ENCODE measurements at places on chromosomes 16 and 17.

- DNase-seq, result no peak
Observed at GRCh38 chr17:78252111-78252634, 20.7 kb downstream of the TMEM235 start.

DNA sequence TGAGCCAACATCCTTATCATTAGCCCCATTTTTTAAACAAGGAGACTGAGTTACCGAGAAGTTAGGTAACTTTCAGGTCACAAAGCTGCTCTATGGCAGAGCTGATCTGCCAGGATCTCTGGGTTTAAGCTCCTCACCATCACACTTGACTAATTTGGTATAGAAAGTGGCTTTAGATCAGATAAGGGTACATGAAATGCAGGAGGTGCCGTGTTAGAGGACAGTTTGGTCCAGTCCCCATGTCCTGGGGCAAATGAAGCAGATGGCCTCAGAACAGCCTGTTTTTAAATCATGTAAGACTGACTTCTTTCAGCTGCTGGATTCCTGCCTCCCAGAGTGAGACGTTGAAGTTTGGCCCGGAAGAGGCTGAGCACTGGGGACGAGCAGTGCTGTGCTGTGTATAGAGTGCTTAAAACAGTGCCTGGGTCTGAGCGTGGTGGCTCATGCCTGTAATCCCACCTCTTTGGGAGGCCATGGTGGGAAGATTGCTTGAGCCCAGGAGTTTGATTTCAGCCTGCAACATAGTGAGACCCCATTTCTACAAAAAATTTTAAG lies 187.0 kb upstream of the CACNG3 start:
- DNase-seq, result no peak

- peak; percentile 89 for DNase-seq
Observed at GRCh38 chr17:75326226-75326848, 37.1 kb upstream of the SLC25A19 start.

GRCh38 chr17:77444628-77444983 lies 303.8 kb downstream of the SEC14L1 start:
- DNase-seq, result no peak

DNA sequence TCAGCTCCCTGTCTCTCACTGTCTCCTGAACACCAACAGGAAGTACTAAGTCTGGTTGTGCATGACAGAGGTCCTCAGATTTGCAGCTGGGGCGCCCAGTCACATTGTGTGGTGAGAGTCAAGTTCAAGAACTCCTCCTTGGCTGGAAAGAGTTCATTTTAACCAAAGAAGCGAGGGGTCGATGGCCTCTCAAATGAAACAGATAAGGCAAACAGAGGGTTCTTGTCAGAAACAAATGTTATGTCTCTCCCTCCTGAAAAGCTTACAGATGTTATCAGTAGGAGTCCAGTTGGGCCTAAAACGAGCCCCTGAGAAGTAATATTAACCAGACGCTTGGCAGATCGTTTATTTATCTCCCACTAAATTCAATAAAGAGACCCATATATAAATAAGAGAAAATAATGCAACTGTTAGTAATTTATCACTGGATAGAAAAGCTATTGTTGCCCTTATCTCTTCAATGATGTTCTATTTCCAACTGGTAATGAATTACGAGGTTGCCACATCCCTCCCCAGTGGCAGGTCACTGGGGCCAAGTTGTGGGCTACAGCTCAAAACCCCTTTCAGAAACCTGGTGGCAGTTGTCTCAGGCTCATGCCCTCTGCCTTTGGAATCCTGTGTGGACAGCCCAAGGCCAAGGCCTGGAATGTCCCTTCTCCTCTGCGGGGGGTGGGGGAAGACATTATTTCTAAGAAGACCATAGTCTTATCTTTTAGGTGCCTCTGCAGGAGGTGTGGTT lies 307.5 kb upstream of the DYNLRB2 start:
- DNase-seq, result no peak

GRCh38 chr17:82007495-82008257 lies 15.0 kb downstream of the CENPX start:
- DNase-seq, result no peak

DNA sequence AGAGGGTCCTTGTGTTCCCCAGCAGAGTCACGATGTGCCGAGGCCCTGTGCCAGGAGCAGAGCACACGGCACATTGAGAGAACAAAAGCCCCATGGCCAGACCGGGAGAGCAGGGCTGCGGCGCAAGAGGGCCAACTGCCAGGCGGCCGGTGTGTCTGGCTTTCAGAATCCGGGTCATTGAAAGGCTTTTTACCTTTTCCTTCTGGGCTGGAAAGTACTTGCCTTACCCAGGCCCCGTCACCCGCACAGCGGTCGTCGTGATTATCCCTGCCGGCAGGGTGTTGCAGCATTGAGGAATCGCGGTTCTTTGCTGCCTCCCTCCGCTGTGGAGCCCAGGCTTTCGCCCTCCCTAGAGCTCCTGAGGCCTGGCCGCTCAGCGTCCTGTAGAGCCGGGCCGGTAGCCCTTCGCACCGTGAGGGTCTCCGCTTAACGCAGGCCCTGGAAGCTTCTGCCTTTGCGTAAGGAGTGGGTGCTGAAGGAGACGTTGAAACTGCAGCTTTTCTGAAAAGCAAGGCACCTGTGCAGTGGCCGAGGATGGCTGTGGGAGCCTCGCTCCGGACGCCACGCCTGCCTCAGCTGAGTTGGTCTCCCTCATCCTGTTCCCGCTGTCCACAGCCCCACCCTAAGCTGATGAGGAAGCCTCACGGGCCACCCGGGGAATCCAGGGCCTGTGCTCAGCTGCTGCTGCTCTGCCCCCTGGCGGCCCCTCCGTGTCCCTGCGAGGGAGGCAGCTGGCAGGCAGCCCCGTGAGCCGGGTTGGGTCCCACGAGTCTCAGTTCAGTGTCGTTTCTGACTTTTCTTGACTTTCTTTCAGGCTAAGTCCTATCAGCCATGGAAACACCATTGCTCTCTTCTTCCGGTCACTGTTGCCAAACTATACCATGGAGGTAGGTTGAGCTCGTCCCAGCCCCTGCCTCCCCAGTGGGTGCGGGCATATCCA lies 8.6 kb upstream of the MC1R start:
- peak; percentile 46 for DNase-seq

GRCh38 chr16:57600048-57600835 lies 28.2 kb upstream of the ADGRG1 start:
- no peak for DNase-seq

- DNase-seq, result no peak
Observed at GRCh38 chr17:7459961-7460545, 15.2 kb downstream of the CHRNB1 start.

GRCh38 chr17:521183-521525 lies 168.5 kb upstream of the RPH3AL start:
- DNase-seq, result no peak

Measured in AML-193 (cell line).